ENCODE measurements at places on chromosomes 5 and 9. TPM values are rescaled to one million over a fixed set of nuclear protein-coding genes. Genes with fewer than 3 reads are reported as not detected.

Gene PDCD1LG2
- 2.0 TPM for total RNA-seq

Gene PCDHGA9
- 0.23 TPM for total RNA-seq

Gene NKD2
- 14.4 TPM for total RNA-seq

Gene CAMK2A
- not detected for total RNA-seq

Gene STING1
- total RNA-seq: 169 TPM

Gene WNT8A
- total RNA-seq: not detected

Gene AK8
- not detected for total RNA-seq

Gene PROB1
- 8.3 TPM for total RNA-seq

Gene VLDLR
- total RNA-seq: 12.6 TPM

Gene LHX3
- not detected for total RNA-seq

Gene C9
- total RNA-seq: not detected

Gene IL3
- total RNA-seq: 140 TPM

Gene SPATA24
- total RNA-seq: 4.7 TPM

Gene CD72
- total RNA-seq: 11.3 TPM

Gene ALDH1A1
- total RNA-seq: not detected
